ENCODE measurements at places on chromosomes 11 and 22.

DNA sequence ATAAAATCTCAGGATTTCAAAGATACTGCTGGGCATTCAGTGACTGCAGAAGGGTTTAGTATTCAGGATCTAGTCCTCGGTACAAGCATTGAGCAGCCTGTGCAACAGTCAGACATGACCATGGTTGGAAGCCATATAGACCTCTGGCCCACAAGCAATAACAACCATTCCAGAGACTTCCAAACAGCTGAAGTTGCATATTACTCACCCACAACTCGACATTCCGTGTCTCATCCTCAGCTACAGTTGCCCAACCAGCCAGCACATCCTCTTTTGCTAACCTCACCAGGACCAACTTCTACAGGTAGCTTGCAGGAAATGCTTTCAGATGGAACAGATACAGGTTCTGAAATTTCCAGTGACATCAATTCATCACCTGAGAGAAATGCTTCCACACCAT lies 156.8 kb downstream of the C11orf91 start:
- no peaks in the 10 kb centered on the region for H3K4me1 ChIP-seq
- no peak overlapping the region for H3K27ac ChIP-seq
- peaks cover 22% of the 10 kb centered on the region for H3K27me3 ChIP-seq

- no peaks in the 10 kb centered on the region for H3K36me3 ChIP-seq
- no peaks in the 10 kb centered on the region for H3K4me1 ChIP-seq
- no peak overlapping the region for H3K4me3 ChIP-seq
- H3K27ac ChIP-seq = no peak overlapping the region
- no peaks in the 10 kb centered on the region for H3K27me3 ChIP-seq
Measured at GRCh38 chr11:127651888-127652221, 651.3 kb upstream of the KIRREL3 start.

GRCh38 chr22:28574159-28574788 lies 105.4 kb downstream of the TTC28 start:
- no peak for DNase-seq
- no peak overlapping the region for H3K27ac ChIP-seq
- no peaks in the 10 kb centered on the region for H3K36me3 ChIP-seq
- H3K27me3 ChIP-seq = peaks cover 18% of the 10 kb centered on the region
- no peak overlapping the region for H3K4me3 ChIP-seq

DNA sequence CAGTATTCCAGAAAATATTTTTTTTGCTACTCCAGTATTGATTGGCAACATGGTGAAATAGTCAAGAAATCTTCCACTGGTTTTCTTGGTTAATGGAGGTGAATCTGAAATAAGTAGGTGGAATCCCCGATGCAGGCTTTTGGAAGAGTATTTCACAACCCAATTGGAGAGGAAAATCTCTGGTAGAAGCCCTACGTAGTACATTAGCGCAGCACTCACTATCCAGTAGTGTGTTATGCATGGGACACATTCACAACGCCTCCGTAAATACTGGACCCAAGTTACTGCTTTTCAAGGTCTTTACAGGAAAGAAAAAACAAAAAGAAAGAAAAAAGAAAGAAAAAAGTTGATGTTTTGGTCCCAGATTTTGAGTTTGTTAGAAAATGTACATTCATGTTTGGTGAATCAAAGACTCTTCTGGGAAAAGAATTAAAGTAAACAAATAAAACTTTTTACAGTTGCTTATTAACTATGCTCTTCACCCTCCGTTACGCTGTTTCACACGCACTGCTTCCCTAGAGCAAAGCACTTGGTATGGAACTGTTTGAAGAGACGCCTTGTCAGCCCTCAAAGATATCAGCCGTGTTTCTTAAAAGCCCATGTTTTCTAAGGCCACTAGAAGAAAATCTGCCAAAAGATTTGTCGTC lies 170.4 kb upstream of the CTSC start:
- no peak for DNase-seq
- H3K4me1 ChIP-seq = peaks cover 12% of the 10 kb centered on the region
- H3K4me3 ChIP-seq = peak overlapping the region; percentile 73

GRCh38 chr11:132743601-132744000 lies 788.7 kb downstream of the OPCML start:
- H3K27ac ChIP-seq = no peak overlapping the region
- H3K4me3 ChIP-seq = no peak overlapping the region
- no peak for DNase-seq
- no peaks in the 10 kb centered on the region for H3K27me3 ChIP-seq

- no peak for DNase-seq
- H3K27me3 ChIP-seq = no peaks in the 10 kb centered on the region
- H3K4me1 ChIP-seq = no peaks in the 10 kb centered on the region
- peaks cover 25% of the 10 kb centered on the region for H3K36me3 ChIP-seq
Measured at GRCh38 chr11:76524919-76525318, 80.1 kb downstream of the EMSY start.

GRCh38 chr22:49197505-49197904 lies 630.2 kb downstream of the BRD1 start:
- H3K4me3 ChIP-seq = no peak overlapping the region
- H3K4me1 ChIP-seq = no peaks in the 10 kb centered on the region
- H3K27ac ChIP-seq = no peak overlapping the region
- no peaks in the 10 kb centered on the region for H3K36me3 ChIP-seq

GRCh38 chr11:134071306-134071705 lies 2.4 kb downstream of the JAM3 start:
- H3K27me3 ChIP-seq = no peaks in the 10 kb centered on the region
- peaks cover 11% of the 10 kb centered on the region for H3K4me1 ChIP-seq
- H3K27ac ChIP-seq = no peak overlapping the region
- H3K36me3 ChIP-seq = peaks cover 1% of the 10 kb centered on the region
- no peak overlapping the region for H3K4me3 ChIP-seq

DNA sequence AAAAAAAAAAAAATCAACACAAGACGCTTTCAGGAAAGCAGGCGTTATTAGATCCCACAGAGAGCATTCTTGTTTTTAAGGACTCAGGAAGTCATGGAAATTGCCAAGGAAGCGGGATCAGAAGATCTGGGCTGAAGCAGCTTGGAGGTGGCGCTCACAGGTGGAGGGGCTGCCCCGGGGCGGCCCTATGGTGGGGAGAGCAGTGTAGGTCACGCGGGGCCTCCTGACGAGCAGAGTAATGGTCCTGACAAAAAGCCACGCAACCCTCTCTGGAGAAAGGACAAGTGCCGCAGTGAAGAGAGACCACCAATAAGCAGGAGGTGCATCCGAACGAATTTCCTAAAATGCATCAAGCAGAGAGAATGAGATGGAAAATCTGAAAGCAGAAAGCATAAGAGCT lies 407.0 kb downstream of the BRD1 start:
- no peak for DNase-seq
- no peaks in the 10 kb centered on the region for H3K36me3 ChIP-seq
- no peak overlapping the region for H3K4me3 ChIP-seq
- H3K27ac ChIP-seq = no peak overlapping the region

DNA sequence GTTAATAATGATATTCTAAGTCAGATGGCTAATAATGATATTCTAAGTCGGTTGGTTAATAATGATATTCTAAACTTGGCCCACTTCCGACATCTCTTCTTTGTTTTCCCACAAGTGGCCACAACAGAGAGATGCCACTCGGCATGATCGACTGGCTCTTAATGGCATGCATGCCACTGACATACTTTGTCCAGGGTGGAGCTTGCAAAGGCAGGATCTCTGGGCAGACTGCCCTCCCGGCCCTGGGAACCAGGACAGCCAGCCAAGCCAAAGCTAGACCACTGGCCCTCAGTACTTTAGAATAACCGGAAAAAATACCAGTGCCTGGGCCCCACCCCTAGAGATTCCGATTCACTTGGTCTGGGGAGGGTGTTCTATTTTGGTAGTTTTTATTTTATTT lies 78.1 kb downstream of the KIAA1671 start:
- H3K27me3 ChIP-seq = no peaks in the 10 kb centered on the region
- H3K27ac ChIP-seq = no peak overlapping the region
- no peak overlapping the region for H3K4me3 ChIP-seq
- H3K4me1 ChIP-seq = peaks cover 7% of the 10 kb centered on the region
- no peak for DNase-seq
- H3K36me3 ChIP-seq = no peaks in the 10 kb centered on the region

DNA sequence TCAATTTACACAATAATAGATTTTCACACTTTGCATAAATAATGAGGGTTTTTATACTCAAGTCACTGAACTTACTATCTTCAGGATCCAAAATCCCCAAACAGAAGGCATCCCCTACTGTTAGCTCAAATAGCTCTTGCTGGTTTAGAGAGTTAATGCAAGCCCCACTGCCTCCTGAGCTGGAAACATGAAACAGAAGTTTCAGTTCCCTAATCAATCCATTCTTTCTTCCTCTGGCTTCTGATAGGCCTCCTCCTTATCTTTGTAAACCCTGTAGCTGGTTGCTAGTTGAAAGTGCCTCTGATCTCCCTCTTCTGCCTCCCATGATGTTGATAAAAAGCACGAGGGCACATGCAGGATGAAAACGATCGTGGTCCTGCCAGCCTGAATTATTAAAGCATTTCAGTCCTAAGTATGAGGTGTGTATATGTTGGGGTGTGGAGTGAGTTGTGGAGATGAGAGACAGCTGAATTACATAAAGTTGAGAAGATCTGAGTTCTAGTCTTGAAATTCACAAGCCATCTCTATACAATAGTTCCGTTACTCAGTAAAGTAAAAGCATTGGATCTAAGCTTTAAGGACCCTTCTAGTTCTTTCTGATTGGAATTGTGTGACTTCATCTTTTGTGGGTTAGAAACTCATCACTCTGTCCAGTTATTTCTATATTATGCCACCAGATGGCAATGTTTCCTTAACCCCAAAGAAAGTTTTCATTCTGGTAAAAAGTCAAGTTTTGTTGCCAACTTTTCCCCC lies 35.0 kb upstream of the EHF start:
- no peak overlapping the region for H3K27ac ChIP-seq
- peaks cover 4% of the 10 kb centered on the region for H3K4me1 ChIP-seq
- no peaks in the 10 kb centered on the region for H3K36me3 ChIP-seq

GRCh38 chr11:86116386-86116726 lies 47.5 kb upstream of the PICALM start:
- peaks cover 28% of the 10 kb centered on the region for H3K4me1 ChIP-seq
- H3K4me3 ChIP-seq = no peak overlapping the region
- peak overlapping the region; percentile 17 for H3K27ac ChIP-seq
- peak; percentile 57 for DNase-seq

GRCh38 chr11:27040302-27041115 lies at the start of gene BBOX1:
TSS of gene BBOX1 (plus strand) at chr11:27040815. CDS start at chr11:27055431, 14,616 bp downstream.
- H3K36me3 ChIP-seq = no peaks in the 10 kb centered on the region
- no peak within 1 kb of the TSS for H3K27ac ChIP-seq
- H3K4me1 ChIP-seq = no peaks in the 10 kb centered on the region
- no peak within 1 kb of the TSS for H3K4me3 ChIP-seq
- no peak for DNase-seq
- no peaks in the 10 kb centered on the region for H3K27me3 ChIP-seq

DNA sequence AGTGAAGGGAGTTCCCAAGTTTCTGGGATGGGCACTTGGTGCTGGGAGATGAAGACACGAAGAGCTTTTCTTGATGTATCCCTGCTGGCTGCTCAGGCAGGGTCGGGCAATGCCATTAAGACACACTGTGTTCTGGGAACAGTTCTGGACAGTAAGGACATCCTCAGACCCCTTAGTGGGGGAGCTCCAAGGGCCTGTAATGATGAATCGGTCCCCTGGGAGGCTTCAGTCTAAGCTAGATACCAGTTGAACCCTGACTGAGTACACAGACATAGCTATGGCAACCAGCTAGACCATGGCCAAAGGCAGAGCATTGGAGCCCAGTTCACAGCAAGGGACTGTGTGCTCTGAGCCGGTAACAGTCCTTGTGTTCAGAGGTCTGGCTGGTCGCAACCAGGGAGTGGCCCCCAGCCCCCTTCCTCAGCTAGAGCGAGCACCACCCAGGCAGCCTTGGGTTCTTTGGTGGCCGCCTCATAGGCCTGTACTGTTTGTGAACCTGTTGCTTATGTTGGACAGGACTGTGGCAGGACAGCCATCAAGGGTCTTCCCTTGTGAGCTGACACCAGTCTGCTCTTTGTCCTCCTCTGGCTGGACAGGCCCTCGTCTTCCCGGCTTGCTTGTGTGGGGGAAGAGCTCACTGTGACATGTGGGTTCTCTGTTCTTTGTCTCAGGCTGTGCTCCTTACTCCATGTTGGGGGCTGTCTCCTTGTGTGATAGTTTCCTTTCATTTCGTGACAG lies 25.0 kb downstream of the MED15 start:
- H3K4me1 ChIP-seq = peaks cover 61% of the 10 kb centered on the region
- H3K36me3 ChIP-seq = peaks cover 14% of the 10 kb centered on the region
- no peak overlapping the region for H3K27ac ChIP-seq
- DNase-seq = no peak
- no peak overlapping the region for H3K4me3 ChIP-seq

DNA sequence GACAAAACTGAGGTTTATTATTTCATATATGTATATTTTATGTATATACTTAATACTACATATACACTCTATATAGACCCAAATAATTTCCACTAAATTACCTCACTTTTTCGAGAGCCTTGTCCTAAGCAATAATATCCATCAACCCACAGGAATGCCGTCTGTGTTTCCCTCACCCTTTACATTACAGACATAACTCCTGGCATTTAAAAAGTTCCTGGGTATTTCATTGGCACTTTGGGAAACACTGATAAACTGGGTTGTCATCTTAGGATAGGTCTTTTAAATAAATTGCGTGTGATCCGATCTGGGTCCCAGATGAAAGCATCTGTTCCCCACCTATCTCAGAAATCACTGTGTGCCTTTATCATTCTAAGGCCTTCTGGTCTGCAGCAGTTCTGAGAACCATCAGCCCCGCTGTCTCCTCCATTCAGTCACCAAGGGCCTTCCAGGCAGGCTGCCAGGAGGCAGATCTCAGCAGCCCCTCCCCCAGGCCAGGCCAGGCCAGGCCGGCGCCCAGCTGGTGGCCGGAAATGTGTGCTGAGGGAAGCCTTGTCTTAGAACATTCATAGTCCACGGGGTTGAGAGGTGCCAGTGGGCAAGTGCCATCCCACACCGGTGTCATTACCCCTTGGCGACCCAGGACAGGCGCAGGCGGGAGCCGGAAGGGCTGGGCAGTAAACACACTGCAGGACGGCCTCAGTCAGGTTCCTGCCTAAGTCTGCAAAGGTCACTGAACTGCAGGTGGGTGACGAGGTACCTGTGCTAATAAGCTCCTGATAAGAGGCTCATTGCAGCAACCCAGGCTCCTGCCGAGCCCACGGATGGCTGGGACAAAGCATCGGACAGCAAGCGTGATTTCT lies 3.3 kb downstream of the FGF19 start:
- peaks cover 8% of the 10 kb centered on the region for H3K4me1 ChIP-seq
- DNase-seq = no peak
- H3K27me3 ChIP-seq = peaks cover 48% of the 10 kb centered on the region
- H3K36me3 ChIP-seq = no peaks in the 10 kb centered on the region
- H3K27ac ChIP-seq = no peak overlapping the region
- H3K4me3 ChIP-seq = no peak overlapping the region

GRCh38 chr11:94196363-94196762 lies 67.7 kb downstream of the PANX1 start:
- peaks cover 4% of the 10 kb centered on the region for H3K27me3 ChIP-seq
- H3K36me3 ChIP-seq = no peaks in the 10 kb centered on the region
- no peak for DNase-seq
- no peaks in the 10 kb centered on the region for H3K4me1 ChIP-seq
- no peak overlapping the region for H3K27ac ChIP-seq
- H3K4me3 ChIP-seq = no peak overlapping the region
